Activated T-cell treated with anti-CD3 and anti-CD28 coated beads, Interleukin-2, amount 50 U/mL, for 72 hours (primary cell): ENCODE measurements at places on chromosomes 3 and 15. TPM values are rescaled to one million over a fixed set of nuclear protein-coding genes. Genes with fewer than 3 reads are reported as not detected.

TTC21A gene
- total RNA-seq = 2.0 TPM

GRM7 gene
- not detected for total RNA-seq

RETNLB gene
- total RNA-seq = not detected

IL20RB gene
- 1.7 TPM for total RNA-seq

CEMIP gene
- 0.05 TPM for total RNA-seq

CPLX3 gene
- total RNA-seq = 0.17 TPM

RTP1 gene
- not detected for total RNA-seq

ZNF80 gene
- 0.53 TPM for total RNA-seq

GRCh38 chr3:153161138-153161713, 800 bp upstream of the RAP2B start:
- DNase-seq = peak; percentile 93
- H3K36me3 ChIP-seq = peaks cover 5% of the 10 kb centered on the region
- H3K4me3 ChIP-seq = peak overlapping the region; percentile 99
- peaks cover 41% of the 10 kb centered on the region for H3K4me1 ChIP-seq

DNA sequence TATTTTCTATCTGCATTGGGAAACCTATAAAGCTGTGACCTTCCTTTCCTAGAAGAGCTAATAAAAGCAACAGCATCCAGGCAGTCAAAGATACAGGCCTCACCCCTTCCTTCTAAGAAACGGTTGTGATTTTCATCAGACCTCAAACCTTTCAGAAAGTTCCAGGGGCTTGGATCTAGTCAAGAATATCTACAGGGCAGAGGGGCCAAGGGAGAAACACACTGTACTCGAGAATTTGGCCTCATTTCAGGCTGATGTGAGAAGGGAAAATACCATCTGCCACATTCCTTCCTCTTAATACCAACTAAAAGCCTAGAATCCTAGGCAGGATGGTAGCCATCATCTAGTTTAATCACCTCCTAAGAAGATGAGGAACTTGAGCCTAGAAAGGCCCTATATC, 24.5 kb upstream of the BCL6 start:
- peaks cover 63% of the 10 kb centered on the region for H3K4me1 ChIP-seq
- H3K36me3 ChIP-seq = no peaks in the 10 kb centered on the region
- peaks cover 13% of the 10 kb centered on the region for H3K27me3 ChIP-seq
- H3K4me3 ChIP-seq = peak overlapping the region; percentile 41
- H3K27ac ChIP-seq = peak overlapping the region; percentile 40
- no peak for DNase-seq

DNA sequence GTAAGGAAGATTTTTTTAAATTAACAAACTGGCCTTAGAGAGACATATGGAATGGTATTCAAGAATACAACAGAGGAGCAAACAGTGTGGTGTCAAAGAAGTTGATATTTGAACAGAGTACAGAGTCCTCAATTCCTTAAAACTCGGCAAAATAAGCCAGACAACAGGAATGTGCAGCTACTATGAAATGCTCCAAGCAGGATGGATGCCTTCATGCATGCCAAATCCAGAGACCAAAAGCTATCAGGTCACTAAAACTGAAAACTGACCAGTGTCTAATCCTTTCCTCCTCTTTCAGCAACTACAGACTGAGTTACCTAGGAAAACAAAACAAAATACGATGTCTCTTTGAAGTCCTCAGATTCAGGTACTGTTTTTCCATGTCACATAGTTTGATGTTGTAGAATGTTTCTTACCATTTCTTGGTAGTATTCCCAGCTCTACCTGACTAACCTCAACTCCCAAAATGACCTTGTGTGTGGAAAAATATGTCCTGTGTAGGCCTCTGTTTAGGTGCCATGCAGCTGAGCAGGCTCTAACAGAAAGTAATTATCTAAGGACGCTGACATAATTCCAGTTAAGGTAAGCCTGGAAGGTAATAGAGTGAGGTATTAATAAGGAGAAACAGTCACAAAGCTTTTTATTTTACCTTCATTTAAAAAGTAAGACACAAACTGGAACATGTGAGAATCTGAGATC, 46.9 kb downstream of the TBL1XR1 start:
- no peak for DNase-seq
- H3K4me1 ChIP-seq = peaks cover 78% of the 10 kb centered on the region
- no peaks in the 10 kb centered on the region for H3K36me3 ChIP-seq
- H3K27me3 ChIP-seq = no peaks in the 10 kb centered on the region
- no peak overlapping the region for H3K27ac ChIP-seq

- peak overlapping the region; percentile 98 for H3K4me3 ChIP-seq
- H3K27me3 ChIP-seq = no peaks in the 10 kb centered on the region
- H3K36me3 ChIP-seq = peaks cover 8% of the 10 kb centered on the region
- H3K27ac ChIP-seq = no peak overlapping the region
- peaks cover 55% of the 10 kb centered on the region for H3K4me1 ChIP-seq
These were observed 1.7 kb downstream of the VPS39 start for GRCh38 chr15:42206406-42206805.

DNA sequence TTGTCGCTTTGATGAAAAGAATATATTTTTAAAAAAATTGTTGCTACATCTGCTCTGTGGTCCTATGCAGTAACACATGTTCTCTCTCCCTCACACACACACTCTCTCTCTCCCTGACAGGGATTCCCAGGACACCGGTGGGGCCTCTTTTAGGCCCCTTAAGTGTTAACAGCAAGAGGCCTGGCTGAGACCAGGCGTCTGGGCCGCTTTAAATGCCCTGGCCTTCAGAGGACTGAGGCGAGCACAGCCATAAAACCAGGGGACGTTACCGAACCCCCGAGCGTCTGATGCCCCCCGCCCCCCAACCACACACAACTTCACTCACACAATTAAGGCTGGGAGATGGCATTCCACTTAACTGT, 1.7 kb downstream of the BNC1 start:
- H3K27ac ChIP-seq = no peak overlapping the region
- H3K4me1 ChIP-seq = peaks cover 14% of the 10 kb centered on the region
- H3K36me3 ChIP-seq = peaks cover 2% of the 10 kb centered on the region
- peaks cover 80% of the 10 kb centered on the region for H3K27me3 ChIP-seq
- H3K4me3 ChIP-seq = peak overlapping the region; percentile 40

DNA sequence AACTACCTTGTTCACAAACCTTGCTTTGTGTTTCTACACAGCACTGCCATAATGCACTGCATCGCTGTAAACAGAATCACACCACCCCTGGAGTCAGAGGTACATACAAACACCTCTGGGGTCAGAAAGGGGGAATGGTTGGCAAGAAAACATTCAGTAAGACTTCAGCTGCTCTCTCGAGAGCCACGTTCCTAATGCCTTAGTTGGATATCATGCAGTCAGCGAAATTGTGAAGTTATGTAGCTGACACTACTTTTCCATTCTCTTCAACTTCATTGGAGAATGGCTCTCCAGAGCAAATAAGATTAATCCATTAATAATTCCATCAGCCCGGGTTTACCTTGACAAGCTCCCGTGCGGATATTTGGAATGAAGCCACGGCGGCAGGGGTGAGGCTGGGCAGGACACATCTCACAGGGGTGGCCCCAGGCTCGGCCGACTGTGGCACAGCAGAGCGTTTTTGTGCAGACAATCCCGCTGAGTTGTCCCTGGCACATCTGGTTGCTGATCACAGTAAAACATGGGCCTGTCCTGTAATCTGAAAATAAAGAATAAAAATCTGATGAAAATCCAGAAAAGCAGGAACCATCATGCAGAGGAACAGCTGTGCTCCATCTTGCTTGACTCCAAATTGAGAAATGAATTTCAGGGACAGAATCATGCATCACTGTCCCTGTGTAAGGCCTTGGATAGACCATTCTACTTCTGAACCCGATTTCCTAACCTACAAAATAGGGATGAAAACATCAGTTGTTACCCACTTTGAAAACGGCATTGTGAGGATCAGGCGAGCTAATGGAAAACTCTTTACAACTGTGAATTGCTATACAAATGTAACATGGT, 108.0 kb downstream of the FBN1 start:
- DNase-seq = no peak
- H3K27ac ChIP-seq = no peak overlapping the region

DNA sequence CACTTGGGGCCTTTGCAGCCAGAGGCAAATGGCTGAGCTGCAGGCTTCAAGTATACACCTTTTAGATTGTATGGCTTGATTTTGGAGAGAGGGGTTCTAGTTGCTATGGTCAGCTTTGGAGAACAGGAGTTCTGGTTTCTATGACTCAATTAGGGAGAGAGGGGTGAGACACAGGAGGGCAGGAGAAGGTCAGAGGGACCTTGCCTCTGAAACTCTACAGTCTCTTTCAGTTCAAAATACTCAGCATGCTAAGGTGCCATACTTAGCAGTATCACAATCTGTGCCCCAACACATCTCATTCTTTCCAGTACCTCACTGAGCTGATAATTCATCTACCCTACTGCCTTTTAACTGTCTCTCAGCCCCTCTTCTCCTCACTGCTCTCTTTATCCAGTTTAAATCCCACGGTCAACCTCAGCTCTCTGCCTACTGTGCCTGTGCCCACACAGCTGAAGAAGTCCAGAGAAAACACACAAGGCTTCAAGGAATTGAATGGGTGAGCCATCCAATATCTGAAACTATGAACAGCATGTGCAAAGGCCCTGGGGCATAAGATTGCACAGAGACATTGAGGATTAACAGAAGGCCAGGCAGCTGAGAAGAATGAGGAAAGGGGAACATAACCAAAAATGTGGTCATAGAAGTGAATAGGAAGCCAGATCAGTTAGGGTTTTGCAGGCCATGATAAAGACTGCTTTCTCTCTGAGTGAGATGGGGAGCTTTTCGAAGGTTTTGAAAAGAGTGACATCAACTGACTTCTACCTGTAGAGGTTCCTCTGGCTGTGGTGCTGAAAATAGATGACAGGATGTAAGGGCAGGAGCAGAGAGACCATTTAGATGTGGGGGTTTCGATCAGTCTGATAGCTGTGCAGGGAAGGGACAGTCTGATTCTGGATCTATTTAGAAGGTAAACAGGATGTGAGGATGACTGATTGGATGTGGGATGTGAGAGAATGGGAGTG, 54.5 kb upstream of the C3orf80 start:
- H3K4me1 ChIP-seq = peaks cover 18% of the 10 kb centered on the region
- no peaks in the 10 kb centered on the region for H3K27me3 ChIP-seq
- no peak for DNase-seq
- no peak overlapping the region for H3K27ac ChIP-seq

DNA sequence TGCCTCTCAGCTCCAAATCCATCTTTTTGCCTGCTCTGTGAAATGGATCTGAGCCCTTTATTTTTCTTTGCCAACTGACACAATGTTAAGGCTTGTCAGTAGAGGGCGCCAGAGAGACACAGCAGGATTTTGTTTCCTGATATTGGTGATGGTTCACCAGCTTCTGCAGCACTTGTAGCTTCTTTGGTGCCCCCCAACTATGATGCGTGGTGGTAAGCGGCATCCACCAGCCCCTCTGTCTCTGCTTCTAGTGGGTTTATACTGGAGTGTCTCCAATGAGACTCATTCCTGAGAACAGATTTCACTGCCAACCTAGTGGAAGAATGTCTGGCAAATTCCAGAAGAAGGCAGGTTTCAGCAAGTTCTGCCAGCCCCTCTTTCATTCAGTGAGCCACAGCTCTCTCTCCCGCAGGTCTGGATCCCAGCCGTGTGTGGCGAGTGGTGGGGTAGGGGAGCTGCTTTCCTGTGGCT, 471.9 kb upstream of the FRG2C start:
- H3K4me1 ChIP-seq = no peaks in the 10 kb centered on the region
- peak; percentile 50 for DNase-seq
- no peak overlapping the region for H3K4me3 ChIP-seq

DNA sequence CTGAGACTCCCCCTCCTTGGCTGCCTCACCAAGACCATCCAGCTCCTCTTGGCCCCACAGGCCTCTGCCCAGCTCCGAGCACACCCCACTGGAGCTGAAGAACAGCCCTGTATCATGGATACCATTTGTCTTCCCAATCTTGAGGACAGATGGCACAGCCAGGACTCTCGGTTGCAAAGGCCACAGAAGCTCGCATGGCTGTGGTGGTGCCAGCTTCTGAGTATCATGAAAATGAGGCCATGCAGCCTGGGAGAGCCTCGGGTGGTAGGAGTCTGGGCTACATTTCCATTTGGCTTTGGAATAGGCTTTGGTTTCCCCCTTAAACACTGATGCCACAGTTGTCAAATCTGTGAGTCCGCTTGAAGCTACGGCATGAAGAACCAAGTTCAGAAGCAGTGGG, 106.6 kb downstream of the SEMA5B start:
- peaks cover 19% of the 10 kb centered on the region for H3K27me3 ChIP-seq
- DNase-seq = no peak
- H3K4me1 ChIP-seq = peaks cover 5% of the 10 kb centered on the region
- H3K27ac ChIP-seq = no peak overlapping the region
- no peaks in the 10 kb centered on the region for H3K36me3 ChIP-seq
- H3K4me3 ChIP-seq = no peak overlapping the region

DNA sequence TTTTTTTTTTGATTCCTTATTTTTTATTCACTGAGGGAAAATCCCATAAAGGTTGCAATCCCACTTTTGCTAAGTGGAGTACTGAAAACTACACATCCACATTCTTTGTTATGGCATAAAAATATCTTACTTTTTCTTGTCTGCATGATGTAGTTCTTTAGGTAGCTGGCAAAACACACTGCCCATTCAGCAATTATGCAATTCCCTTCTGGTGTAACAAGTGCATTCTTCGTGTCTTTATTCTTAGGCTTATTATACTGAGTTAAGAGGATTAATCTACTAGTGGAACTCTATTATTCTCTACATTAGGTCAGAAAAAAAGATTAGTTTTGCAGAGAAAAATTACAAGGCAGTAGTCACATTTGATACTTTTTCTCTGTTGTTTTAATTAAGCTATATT, 403.8 kb upstream of the GBE1 start:
- no peaks in the 10 kb centered on the region for H3K4me1 ChIP-seq
- DNase-seq = no peak
- no peak overlapping the region for H3K4me3 ChIP-seq
- H3K36me3 ChIP-seq = no peaks in the 10 kb centered on the region
- no peaks in the 10 kb centered on the region for H3K27me3 ChIP-seq

DNA sequence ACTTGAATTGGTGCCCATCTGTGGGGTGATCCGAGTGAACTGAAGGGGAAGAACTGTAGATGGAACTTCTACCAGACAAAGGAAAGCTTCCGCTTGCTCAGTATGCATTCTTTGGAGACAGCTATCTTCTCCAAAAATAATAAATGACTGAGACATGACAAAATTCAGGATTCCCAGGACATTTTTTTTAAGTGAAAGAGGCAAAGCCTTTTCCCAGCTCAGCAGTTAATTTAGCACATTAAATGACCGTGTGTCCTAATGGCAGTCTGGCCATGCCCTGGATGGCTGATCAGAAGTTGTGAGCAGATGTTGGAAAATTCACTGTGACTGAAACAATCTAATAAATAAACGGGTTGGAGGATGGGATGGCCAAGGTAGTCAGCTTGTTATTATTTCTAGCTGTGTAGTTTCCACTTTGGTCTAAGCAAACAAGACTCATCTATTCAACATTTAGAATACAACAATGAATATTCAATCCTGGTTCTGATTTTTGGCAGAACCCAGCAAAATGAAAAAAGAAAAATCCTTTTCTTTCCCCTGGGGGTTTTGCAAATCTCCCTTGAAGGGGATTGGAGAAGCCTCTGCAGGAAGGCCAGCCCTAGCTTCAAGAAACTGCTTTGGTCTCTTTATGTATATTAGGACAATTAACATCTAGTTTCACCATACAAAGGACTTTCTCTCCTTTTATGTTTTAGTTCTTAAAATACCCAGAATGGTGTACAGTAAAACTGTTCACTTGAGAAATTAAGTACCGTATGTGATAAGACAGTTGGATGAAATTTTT, 540.9 kb upstream of the MDFIC2 start:
- no peak for DNase-seq
- H3K36me3 ChIP-seq = no peaks in the 10 kb centered on the region
- peaks cover 34% of the 10 kb centered on the region for H3K4me1 ChIP-seq
- no peak overlapping the region for H3K27ac ChIP-seq
- peaks cover 45% of the 10 kb centered on the region for H3K27me3 ChIP-seq
- no peak overlapping the region for H3K4me3 ChIP-seq

GRCh38 chr15:36966708-36967107, 133.6 kb downstream of the MEIS2 start:
- H3K27ac ChIP-seq = no peak overlapping the region
- no peaks in the 10 kb centered on the region for H3K36me3 ChIP-seq
- H3K4me1 ChIP-seq = no peaks in the 10 kb centered on the region
- DNase-seq = no peak
